ENCODE measurements at places on chromosomes 4 and X.

GRCh38 chr4:80913381-80913780 lies 117.1 kb upstream of the BMP3 start:
- no peak for DNase-seq

DNA sequence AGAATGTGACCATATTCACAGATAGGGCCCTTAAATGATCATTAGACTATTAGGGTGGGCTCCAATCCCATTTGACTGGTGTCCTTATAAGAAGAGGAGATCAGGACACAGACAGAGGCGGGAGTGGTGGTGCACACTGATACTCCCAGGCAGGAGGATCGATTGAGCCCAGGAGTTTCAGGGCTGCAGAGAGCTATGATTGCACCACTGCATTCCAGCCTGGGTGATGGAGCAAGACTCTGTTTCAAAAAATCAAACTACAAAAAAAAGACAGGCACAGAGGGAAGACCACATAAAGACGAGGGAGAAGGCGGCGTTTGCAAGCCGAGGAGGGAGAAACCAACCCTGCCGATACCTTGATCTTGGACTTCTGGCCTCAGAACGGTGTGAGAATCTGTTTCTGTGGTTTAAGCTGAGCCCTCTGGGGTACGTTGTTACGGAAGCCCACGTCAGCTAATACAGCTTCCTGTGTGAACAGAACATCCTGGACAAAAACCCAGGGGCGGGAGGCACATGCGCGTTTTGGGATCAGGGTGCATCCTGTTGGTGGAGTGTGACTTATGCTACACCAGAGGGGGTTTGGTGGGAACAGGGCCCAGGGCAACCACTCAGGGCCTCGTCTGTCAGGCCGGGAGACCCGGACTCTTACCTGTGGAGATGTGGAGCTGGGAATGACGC lies 211.8 kb upstream of the PSAPL1 start:
- DNase-seq = no peak

- DNase-seq = peak; percentile 1
Measured at GRCh38 chrX:15714529-15714928, 23.5 kb upstream of the CA5B start.

GRCh38 chrX:9677098-9677739 lies 88.4 kb downstream of the GPR143 start:
- DNase-seq = no peak

GRCh38 chr4:169254546-169254983 lies 16.2 kb downstream of the SH3RF1 start:
- no peak for DNase-seq

GRCh38 chrX:63889001-63889400 lies 104.0 kb upstream of the ARHGEF9 start:
- no peak for DNase-seq
